ENCODE measurements at places on chromosomes 12 and 14.

- DNase-seq = no peak
Observed at GRCh38 chr12:24175284-24175683, 225.8 kb upstream of the SOX5 start.

GRCh38 chr14:78746086-78746595 lies 576.0 kb downstream of the NRXN3 start:
- peak; percentile 73 for DNase-seq

DNA sequence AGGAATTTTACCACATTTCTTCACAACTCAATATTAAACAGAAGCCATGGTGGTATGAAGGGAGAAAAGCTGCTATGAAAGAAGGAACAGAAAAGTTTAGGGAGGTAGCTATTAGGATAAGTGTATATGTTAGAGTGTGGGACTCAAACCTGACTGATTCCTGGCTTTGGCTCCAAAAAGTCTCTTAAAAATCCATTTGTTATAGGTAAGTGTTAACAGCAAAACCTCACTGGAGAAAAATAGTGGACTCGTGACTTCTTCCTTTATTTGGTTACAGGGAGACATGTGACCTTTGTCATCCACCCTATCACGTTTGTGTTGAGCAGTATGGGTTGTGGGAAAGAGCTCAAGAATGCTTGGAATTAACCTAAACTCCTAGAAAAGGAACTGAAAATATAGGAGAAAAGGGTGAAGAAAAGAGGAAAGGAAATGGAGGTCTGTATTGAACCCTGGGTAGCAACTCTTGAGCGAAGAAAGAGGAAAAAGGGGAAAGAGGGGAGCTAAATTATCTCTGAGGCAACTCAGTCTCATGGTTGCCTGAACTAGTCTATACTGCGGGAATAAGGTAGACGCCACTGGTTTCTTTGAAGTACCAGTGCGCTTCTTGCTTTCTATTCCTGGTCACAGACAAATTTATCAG lies 3.6 kb upstream of the EID3 start:
- no peak for DNase-seq

- DNase-seq = no peak
Observed at GRCh38 chr12:70660620-70661219, 23.5 kb upstream of the PTPRB start.

- DNase-seq = no peak
Observed at GRCh38 chr14:52015411-52016030, 26.2 kb downstream of the RTRAF start.

GRCh38 chr14:71967704-71968103 lies 35.5 kb downstream of the RGS6 start:
- no peak for DNase-seq

DNA sequence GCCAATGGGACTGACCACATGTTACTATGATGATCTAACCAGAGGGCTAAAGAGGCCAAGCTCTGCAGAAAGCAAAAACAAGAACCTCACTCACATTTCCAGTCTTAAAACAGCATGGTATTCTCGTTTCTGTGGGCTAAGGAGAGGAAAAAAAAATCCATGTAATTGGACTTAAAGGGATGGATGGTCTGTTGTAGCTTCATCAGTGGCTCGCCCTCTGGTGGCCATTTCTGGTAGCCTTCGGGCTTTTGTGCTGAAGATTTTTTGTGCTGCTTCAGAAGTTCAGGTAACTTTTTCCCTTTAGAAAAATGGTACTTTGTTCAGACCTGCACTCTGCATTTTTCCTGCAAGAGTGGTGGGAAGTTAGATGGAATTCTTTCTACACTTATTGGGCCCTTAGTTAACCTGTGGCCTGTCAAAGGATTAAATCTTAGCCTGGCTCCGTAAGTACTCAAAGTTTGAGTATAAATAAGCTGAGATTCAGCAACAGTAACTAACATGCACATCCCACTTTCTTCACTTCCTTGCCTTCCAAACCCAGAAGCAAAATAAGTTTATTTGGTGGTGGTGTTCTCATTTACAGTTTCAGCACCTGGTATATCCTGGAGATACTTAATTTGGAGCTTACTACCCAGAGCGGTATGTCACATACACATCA lies 22.3 kb downstream of the DCAF4 start:
- DNase-seq = peak; percentile 68

GRCh38 chr12:108634341-108634751 lies 652 bp upstream of the SELPLG start:
- peak; percentile 7 for DNase-seq

DNA sequence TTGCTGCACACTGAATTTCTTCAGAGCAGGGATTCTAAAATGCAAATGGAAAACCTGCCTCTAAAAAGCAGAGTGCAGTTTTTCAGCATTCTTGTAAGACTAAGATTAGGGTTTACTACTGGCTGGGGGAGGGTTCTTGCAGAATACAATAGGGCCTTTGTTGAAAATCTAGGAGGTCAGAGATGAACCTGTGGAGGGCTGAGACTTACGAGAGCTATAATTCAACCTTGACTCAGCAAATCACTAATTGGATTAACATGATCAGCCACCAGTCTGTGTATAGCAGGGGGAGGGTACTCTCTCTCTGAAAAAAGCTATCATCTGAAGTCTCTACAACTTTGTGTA lies 92.6 kb upstream of the HIF1A start:
- DNase-seq = no peak

GRCh38 chr14:58488550-58488949 lies 61.0 kb downstream of the KIAA0586 start:
- DNase-seq = no peak

GRCh38 chr12:97452839-97453238 lies 9.8 kb upstream of the RMST start:
- DNase-seq = no peak

DNA sequence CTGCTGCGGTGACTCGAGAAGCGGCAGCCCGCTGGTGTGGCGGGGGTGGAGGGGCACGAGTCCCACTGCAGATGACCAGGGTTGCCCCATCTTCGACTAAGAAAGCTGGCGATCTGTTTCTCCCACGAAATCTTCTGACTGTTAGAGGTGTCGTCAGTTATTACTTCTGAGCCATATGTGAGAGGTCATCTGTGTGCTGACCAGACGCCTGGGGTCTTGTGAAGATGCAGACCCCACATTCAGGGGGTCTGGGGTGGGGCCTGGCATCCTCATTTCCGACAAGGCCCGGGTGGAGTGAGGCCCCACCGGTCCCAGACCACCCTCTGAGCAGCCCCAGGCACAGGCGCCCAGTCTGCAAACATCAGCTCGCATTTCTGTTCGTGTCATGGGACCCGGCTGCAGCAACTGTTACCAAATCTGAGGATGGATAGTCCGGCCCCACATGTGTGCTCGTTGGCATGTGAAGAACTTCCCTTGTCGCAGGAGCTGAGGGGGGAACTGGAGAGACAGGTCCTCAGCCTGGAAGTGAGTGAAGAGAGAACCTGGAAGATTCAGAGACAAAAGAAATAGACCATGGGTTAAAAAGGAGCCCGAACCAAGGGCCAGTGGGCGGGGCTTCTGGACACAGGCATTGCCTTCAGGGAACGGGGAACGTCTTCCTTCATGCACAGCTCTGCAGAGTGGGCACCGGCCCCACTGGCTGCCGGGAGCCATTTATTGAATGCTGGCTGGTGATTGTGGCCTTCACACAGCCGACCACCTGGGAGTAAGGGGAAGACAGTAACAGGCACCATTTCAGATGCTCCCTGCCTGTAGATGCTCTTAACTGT lies 135.2 kb downstream of the ADGRD1 start:
- DNase-seq = peak; percentile 20

GRCh38 chr12:10700581-10700980 lies 22.5 kb downstream of the YBX3 start:
- DNase-seq = no peak

DNA sequence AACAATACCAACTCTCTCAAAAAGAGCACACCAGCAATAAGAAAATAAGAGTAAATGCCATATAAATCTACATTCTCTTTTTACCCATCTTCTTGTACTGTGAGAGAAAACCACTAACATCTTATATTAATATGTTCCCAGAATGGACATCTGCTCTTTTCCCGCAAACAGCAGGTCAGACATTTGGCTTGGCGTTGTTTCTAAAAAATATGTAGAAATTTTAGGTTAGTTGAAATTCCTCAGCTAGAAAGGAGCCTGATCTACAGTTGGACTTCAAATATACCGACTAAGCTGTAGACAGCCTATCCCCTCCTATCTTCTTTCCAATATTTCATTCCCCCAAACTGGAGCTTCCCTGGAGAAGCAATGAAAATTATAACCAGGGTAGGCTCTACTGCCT lies 88.7 kb downstream of the PPP2R5E start:
- DNase-seq = no peak

- DNase-seq = no peak
Observed at GRCh38 chr12:46452061-46452615, 79.6 kb upstream of the SLC38A2 start.

- no peak for DNase-seq
Observed at GRCh38 chr12:68565391-68565903, 45.3 kb upstream of the RAP1B start.

DNA sequence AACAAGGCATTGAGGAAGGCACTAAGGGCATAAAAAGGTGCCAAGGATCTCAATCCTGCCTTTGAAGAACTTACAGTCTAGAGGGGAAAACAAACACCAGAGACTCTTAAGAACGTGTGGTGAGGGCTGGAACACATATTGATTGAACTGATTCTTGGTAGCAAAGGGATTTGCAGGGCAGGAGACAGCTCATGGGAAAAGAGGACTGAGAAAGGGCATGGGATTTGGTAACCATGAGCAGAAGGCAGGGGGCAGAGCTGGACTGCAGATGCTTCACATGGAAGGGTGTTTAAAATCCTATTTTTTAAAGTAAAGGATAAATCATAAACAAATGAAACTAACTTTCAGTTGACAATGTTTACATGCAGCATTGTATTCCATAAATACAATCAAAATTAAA lies 203.1 kb downstream of the ITPR2 start:
- no peak for DNase-seq

DNA sequence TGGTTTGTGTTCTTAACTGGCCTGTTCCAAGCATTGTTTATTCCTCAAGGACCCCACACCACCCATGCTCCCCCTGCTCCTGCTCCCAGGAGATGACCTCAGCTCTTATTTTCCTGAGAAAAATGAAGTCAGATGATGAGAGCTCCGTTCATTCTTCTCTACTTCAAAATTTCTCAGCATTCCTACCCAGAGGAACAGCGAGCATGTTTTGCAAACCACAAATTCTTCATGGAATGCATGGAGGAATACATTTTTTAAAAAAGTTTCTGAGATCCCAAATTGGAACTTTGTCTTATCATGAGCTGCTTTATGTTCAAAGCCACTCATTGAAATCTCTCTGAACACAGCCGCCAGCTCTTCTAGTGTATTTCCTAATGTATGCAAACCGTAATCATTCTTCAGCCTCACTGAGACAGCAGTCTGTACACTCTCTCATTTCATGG lies 44.9 kb downstream of the SYNE2 start:
- DNase-seq = no peak

Data from D341Med (cell line).